ENCODE measurements at places on chromosomes 6 and 20.

DNA sequence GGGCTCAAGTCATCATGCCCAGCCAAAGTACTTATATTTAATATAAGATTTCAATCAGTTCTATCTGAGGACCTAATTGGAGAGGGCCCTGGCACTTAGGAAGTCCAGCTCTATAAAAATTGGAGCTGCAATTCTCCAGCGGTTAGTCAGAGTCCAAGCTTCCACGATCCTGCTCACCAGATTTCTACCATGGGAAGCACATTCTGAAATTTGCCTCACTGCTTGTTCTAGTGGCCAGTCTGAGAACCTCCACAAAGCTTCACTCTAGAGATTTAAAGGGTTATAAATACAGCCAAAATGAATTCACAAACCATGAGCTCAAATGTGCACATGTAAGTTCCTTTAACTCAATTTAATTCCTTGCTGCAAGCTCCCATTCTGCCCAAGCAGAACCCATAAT, 33.5 kb downstream of the PNLDC1 start:
- DNase-seq: no peak

- DNase-seq: no peak
Measured at GRCh38 chr20:52459150-52459549, 267.6 kb upstream of the ZFP64 start.

DNA sequence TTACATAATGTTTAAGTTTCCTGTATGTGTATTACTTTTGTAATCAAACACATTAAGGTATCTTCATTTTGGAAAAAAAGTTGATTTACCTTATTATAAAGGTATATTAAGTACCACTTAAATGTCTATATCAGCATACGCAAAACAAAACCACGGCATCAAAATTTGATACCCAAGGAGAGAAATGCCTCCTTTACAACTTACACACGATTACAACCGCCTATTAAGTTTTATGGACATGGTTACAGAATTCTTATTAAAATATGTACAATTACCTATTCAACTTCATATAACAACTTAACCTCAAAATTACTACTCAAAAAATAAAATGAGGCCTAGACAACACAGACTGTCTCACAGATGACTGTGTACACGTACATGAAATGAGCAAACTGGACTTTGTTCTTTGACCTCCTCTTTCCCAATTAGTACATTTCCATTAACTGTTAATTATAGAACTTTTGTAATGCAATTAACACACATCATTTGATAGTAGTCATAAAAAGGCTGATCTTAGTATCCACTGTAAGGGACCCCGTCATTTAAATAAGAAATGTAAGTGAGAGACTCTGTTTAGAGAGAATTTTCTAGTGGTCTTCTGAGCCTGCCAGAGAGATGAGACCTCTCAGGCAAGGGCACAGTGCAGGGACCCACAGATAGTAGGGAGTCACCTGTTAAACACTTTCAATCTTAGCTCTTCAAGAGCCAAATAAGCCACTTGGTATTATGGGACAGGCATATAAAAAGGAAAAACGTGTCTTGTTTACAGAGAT, 2.5 kb downstream of the DIDO1 start:
- no peak for DNase-seq

GRCh38 chr6:33694401-33694931, 17.0 kb downstream of the UQCC2 start:
- peak; percentile 71 for DNase-seq

- no peak for DNase-seq
Measured at GRCh38 chr6:169146521-169146920, 107.1 kb downstream of the THBS2 start.

- no peak for DNase-seq
Measured at GRCh38 chr20:51994751-51995417, 192.6 kb upstream of the SALL4 start.
